ENCODE measurements at places on chromosomes 4 and X. TPM values are rescaled to one million over a fixed set of nuclear protein-coding genes. Genes with fewer than 3 reads are reported as not detected.

GRCh38 chr4:126530996-126531585 is 1101.7 kb upstream of the INTU start:
- no peak for DNase-seq

DNA sequence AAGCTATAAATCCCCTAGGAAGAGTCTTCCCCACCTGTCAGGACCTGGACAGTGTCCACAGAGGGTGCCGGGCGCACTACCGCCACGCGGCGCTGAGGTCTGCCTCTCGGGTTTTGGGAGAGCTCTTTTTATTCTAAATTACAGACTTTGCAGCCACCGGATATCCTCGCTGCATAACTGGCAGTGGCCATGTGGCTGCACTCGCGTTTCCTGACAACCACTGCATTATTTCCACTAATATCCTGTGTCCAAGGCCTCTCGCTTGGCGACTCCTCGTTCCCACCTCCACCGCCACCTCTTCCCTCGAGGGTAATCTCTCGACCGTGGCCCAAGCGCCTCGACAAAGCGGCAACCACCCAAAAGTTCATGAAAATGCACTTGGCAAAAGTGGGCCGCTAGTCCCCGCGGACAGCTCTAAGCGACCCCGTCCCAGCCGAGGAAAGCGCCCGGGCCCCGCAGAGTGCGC is 512 bp upstream of the TMEM131L start:
- DNase-seq: peak; percentile 46

GRCh38 chr4:140136509-140136908 is 17.5 kb downstream of the MAML3 start:
- peak; percentile 47 for DNase-seq

The VSIG4 gene
- not detected for total RNA-seq

GRCh38 chr4:72846280-72847111 is 223.0 kb downstream of the COX18 start:
- peak; percentile 6 for DNase-seq

The TEX11 gene
- total RNA-seq: not detected

DNA sequence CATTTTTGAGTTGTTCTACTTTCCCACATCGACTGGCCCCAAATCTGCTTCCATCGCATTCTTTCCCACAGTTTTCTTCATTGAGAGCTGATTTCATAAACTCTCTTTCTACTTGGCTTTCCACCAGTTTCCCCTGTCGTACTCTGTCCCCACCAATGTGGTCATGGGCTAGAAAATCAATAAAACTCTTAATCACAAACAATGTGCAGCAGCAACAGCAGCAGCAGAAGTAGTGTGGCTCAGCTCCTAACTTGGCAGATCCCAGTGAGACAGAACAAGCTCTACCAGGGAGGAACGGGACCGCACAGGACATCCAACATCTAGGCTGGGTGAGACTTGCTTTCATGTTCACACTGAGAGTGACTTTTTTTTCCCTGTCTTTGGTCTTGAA is 3.1 kb upstream of the SETD7 start:
- no peak for DNase-seq

GRCh38 chr4:82652062-82652461 is 90.3 kb upstream of the TMEM150C start:
- no peak for DNase-seq

The ARSJ gene
- 12.2 TPM for total RNA-seq

GRCh38 chrX:109720947-109721346 is 12.1 kb downstream of the ACSL4 start:
- no peak for DNase-seq

The PLCXD1 gene
- 3.9 TPM for total RNA-seq

All from Daoy (cell line).